ENCODE measurements at places on chromosomes 3 and 15. TPM values are rescaled to one million over a fixed set of nuclear protein-coding genes. Genes with fewer than 3 reads are reported as not detected.

DNA sequence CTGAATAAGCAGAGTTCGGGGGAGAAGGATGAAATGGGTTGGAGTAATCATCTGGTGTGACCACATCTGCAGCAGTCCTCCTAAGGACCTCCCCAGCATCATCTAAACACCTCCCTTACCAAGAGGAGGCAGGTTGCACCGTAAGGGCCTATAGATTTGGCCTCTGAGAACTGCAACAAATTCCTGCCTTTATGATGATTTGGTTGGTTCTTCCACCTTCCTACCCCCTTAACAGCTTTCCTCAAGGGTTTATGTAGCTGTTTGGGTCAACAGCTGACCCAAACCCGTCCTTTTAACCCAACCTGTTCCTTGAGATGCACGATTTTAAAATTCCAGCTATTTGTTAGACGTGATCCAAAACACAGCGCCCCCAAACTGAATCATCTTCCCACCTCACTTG is 58.2 kb downstream of the AAGAB start:
- H3K27me3 ChIP-seq: no peaks in the 10 kb centered on the region
- H3K4me1 ChIP-seq: peaks cover 70% of the 10 kb centered on the region

DNA sequence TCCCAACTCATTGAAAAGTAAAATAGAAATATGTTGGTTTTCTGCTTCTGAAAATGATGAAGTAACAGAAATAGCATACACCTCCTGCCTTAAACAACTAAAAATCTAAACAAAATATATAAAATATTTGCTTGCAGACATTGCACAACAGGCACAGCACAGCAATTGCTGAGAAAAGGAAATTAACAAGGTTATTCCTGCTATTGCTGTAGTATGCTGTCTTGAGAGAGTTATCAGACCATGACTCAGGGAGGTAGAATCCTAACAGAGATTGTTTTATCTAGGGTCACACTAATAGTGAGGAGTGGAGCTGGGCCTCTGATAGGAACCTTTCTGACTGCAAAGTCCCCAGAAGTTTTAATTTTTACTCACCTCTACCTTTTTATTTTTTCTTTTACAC is 72.6 kb downstream of the ZBTB20 start:
- H3K27ac ChIP-seq: no peak overlapping the region
- no peaks in the 10 kb centered on the region for H3K27me3 ChIP-seq
- no peaks in the 10 kb centered on the region for H3K36me3 ChIP-seq
- H3K4me1 ChIP-seq: peaks cover 19% of the 10 kb centered on the region

DNA sequence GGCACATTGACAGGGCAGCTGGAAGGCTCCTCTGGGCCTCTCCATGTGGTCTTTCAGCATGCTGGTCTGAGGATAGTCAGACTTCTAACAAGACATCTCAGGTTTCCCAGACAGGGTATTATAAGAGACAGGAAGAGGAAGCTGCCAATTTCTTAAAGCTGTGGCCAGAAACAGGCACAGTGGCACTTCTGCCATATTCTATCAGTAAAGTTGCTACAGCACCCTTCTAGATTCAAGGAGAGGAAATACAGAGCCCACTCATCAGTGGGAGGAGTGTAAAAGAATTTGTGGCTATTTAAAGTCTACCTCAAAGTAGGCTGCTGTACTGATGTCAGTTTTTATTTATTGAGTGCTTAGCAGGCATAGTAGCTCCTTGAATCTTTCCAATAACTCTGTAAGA is 55.5 kb downstream of the BTD start:
- no peaks in the 10 kb centered on the region for H3K27me3 ChIP-seq
- no peaks in the 10 kb centered on the region for H3K4me1 ChIP-seq
- H3K4me3 ChIP-seq: no peak overlapping the region
- no peaks in the 10 kb centered on the region for H3K36me3 ChIP-seq
- H3K27ac ChIP-seq: no peak overlapping the region

GRCh38 chr3:132199451-132199850 is 117.8 kb upstream of the ACP3 start:
- H3K27me3 ChIP-seq: no peaks in the 10 kb centered on the region
- H3K27ac ChIP-seq: no peak overlapping the region
- H3K4me3 ChIP-seq: no peak overlapping the region
- H3K36me3 ChIP-seq: no peaks in the 10 kb centered on the region
- no peak for DNase-seq
- no peaks in the 10 kb centered on the region for H3K4me1 ChIP-seq

- DNase-seq: no peak
- no peaks in the 10 kb centered on the region for H3K36me3 ChIP-seq
- H3K4me1 ChIP-seq: peaks cover 27% of the 10 kb centered on the region
- no peaks in the 10 kb centered on the region for H3K27me3 ChIP-seq
- H3K27ac ChIP-seq: peak overlapping the region; percentile 41
These were observed 483.9 kb downstream of the RBMS3 start for GRCh38 chr3:29764603-29765254.

DNA sequence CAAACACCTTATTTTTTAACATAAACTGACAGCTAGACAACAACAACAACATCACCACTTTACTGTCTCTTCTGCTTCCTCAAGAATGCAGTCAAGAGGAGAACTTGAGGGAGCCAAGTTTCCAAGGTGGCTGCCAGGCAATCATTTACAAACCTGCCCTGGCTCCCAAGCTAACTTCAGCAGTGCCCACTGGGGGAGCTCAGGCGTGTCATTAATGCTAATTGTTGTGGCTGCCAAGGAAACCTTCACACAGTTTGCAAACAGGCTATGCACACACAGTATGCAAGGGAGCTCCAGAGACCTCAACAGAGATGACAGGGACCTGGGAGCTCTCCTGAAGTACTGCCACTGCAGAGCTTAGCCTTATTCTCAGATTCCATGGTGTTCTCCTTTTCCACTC is 2.1 kb downstream of the DZIP1L start:
- H3K36me3 ChIP-seq: peaks cover 10% of the 10 kb centered on the region
- no peaks in the 10 kb centered on the region for H3K27me3 ChIP-seq
- peaks cover 20% of the 10 kb centered on the region for H3K4me1 ChIP-seq
- H3K4me3 ChIP-seq: no peak overlapping the region
- no peak for DNase-seq

DNA sequence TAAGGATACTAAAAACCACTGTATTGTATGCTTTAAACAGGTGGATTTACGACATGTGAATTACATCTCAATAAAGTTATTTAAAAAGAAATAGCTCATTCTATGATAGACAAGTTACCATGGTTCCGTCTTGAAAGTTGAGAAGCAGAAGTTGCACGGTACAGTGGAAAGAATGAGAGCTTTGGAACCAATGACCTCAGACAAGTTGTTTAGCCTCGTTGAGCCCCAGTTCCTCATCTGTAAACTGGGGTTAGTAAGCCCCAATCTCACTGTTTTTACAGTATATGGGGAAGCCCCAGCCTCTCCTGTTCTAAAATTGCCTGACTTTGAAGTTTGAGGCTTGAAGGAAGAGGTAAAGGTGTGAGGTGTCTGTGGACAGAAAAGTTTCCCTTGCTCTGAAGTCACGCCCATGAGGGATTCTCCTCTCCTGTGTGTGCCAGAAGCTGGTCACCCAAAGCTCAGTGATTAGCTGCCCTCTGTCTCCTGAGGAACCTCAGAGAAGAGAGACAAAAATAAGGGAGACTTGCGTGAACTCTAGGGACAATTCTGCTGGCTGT is 10.0 kb downstream of the CRYGS start:
- peaks cover 11% of the 10 kb centered on the region for H3K4me1 ChIP-seq
- no peak overlapping the region for H3K27ac ChIP-seq
- no peaks in the 10 kb centered on the region for H3K27me3 ChIP-seq
- no peaks in the 10 kb centered on the region for H3K36me3 ChIP-seq
- DNase-seq: no peak
- H3K4me3 ChIP-seq: no peak overlapping the region

- no peak overlapping the region for H3K27ac ChIP-seq
- peak; percentile 43 for DNase-seq
- no peaks in the 10 kb centered on the region for H3K36me3 ChIP-seq
- H3K4me1 ChIP-seq: no peaks in the 10 kb centered on the region
These were observed 33.0 kb upstream of the CA12 start for GRCh38 chr15:63414474-63415120.

GRCh38 chr3:57911593-57911992 is 96.6 kb upstream of the FLNB start:
- peaks cover 4% of the 10 kb centered on the region for H3K36me3 ChIP-seq
- no peak overlapping the region for H3K27ac ChIP-seq
- H3K4me1 ChIP-seq: peaks cover 7% of the 10 kb centered on the region

- H3K27ac ChIP-seq: no peak overlapping the region
- H3K27me3 ChIP-seq: no peaks in the 10 kb centered on the region
- H3K36me3 ChIP-seq: no peaks in the 10 kb centered on the region
- H3K4me1 ChIP-seq: peaks cover 31% of the 10 kb centered on the region
- H3K4me3 ChIP-seq: no peak overlapping the region
- DNase-seq: no peak
These were observed 150.1 kb downstream of the IGF1R start for GRCh38 chr15:98798375-98798893.

- H3K4me1 ChIP-seq: peaks cover 50% of the 10 kb centered on the region
- H3K4me3 ChIP-seq: no peak overlapping the region
- H3K36me3 ChIP-seq: peaks cover 8% of the 10 kb centered on the region
- peak overlapping the region; percentile 85 for H3K27ac ChIP-seq
These were observed 6.8 kb downstream of the EDEM1 start for GRCh38 chr3:5194341-5194740.

DNA sequence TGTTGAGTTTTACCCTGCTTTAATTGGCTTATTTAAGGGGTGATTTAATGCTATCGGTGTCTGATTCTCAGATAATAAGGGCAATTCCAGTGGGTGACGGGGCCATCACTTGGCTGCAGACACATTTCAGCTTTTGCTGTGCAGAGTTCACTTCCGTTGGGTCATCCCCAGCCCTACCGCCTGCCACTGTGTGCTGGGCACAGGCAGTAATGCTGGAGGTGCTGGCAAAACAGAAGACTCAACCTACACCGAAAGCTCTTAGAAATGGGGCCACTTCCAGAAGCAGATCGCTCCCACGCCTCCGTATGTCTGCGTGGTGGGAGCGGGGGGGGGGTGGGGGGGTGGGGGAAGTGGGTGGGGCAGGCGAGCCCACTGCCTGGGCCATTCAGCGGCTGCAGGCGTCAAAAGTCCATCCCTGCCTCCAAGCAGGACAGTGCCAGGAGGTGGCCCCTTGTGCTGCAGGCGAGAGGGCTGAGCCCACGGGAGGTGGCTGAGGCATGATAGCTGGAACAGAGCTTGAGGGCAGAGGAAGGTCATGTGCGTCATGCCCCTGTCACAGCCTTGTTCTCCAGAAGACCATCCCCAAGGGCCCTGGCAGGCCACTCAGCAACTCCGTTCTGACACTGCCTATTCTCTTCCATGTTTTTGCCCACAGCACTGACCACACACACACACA is 128.3 kb downstream of the ATP10A start:
- H3K36me3 ChIP-seq: peaks cover 3% of the 10 kb centered on the region
- H3K27ac ChIP-seq: no peak overlapping the region
- peak; percentile 11 for DNase-seq
- no peak overlapping the region for H3K4me3 ChIP-seq
- H3K4me1 ChIP-seq: peaks cover 20% of the 10 kb centered on the region

SNTN gene
- total RNA-seq: not detected

GOLGA8G gene
- not detected for total RNA-seq

FBXO40 gene
- not detected for total RNA-seq

CNTN6 gene
- total RNA-seq: not detected
